CD4-positive, alpha-beta T cell treated with Interleukin-12 subunit alpha and Interleukin-12 subunit beta, for 1 hour (primary cell): ENCODE measurements at places on chromosomes 7 and 10.
A peak's percentile ranks its signal among the peaks of the same experiment; 100 is the strongest.

- no peak for DNase-seq
These were observed 148.4 kb upstream of the LRGUK start for GRCh38 chr7:133978502-133979295.

DNA sequence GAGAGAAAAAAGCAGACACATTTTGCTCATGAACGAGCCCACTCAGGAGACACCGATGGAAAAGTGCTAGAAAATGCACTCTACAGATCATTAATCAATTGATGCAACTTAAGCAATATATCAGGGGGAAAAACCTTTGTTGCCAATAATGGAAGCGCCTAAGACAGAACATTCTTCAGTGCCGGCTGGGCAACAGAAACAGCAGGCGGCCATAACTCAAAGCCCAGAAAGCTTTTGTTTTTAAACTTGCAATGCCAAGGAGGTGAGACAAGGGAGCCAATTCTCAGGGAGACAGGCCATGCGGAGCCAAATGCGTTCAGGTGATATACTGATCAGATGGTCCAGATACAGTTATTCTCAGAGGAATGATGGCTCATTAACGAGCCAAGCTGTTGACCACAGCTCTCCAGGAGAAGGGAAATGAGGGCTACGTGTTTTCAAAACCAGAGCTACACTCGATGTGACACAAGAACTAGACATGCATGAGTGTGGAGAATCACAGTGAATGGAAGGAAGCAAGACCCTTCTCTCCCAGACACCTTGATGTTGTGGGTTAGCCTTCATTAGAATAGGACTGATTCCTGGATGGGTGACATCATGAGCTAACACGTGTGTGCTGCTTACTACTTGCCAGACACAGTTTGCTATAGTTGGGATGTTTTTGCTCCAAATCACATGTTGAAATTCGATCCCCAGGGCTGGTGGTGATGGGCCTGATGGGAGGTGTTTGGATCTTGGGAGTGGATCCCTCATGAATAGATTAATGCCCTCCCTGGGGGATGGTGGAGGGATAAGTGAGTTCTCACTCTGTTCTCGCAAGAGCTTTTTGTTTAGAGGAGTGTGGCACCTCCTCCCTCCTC is 79.1 kb upstream of the KCNMA1 start:
- no peak for DNase-seq

DNA sequence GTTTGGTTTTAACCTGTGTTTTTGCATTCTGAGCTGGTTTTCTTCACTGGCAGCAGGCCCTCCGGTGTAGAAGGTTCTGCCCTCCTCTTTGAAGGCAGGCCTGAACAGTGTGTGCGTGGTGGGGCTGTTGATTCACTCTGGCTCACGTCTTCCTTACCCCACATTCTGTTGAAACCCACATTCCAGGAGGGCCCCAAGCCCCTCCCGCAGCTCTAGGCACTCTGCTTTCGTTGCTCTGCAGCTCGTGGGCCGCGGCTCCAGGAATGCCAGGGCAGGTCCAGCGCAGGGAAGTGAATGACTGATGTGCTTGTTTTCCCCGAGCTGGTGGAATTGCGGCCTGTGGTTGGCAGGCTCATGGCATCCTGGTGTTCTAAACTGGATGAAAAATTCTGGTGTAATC is 49.0 kb downstream of the HTRA1 start:
- DNase-seq = no peak

DNA sequence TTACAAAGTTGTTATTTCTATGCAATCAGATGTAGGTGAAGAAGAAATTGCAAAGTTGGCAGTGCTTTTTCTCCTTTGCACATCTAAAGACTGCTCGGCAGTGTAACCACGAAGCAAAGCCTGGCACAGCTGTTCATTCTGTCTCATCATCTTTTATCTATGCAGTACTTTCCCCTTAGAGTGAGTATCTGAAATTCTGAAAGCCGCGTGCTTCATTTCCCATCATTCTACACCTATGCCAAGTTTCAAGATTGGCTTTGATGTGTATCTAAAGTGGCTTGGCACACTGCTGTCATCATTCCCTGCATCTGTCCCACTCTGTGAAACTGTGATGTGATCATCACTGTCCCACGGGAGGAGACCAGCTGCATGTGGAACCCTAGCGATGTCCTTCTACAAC is 15.2 kb downstream of the SOSTDC1 start:
- DNase-seq = no peak

DNA sequence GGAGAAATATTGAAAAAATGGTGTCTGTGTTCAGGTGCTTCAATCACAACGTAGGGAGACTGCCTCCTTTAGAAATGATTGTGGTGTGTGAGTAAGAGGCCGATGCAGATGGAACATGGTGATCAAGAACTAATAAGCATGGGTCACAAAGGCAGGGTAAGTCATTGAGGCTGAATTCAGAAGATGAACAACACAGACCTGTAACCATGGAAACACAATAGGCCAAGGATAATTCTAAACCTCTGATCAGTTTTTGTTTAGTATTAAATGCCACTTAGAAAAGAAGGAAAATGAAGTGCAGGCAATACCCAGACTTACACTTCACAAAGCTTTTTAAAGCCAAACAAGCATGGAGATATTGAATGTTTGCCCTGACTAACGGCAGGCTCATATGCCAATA is 32.8 kb upstream of the TAS2R16 start:
- no peak for DNase-seq

DNA sequence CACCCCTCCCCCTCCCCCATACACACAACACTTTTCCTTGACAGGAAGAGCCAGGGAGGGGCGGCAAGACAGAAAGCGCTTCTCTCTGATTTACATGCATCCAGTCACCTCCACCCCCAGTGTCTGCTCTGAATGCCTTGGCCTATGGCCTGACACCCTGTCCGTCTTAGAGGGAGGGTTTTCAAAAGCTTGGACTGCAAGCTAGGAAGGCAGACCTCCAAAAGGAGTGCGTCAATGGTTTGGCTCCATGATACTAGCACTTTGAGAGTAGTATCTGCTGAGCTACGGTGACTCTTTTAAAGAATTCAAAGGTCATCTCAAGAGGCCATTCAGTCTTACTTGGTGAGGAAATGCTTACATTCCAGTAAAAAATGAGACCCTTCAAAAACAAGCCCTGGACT is 20.3 kb upstream of the PAX2 start:
- no peak for DNase-seq

GRCh38 chr7:123987445-123987844 is 45.4 kb downstream of the TMEM229A start:
- no peak for DNase-seq

DNA sequence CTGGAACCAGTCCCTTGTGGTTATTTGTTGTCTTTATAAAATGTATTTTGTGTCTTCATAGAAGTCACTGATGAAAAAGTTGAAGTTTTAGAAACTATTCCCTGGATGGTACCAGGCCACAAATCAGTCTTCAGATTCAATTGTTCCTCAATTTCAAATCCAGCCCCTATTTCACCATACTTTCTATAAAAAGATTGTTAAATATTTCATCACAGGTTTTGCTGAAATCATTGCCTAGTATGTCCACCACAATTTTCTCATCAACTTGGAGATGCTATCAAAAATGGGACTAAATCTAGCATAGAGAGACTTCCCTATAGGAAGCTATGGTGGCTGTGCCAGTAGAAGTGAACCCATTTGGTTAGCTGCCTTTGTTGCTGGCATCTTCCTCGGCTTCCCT is 118.5 kb downstream of the RAB18 start:
- DNase-seq = no peak

- DNase-seq = peak; percentile 35
These were observed 6.5 kb upstream of the DENND2A start for GRCh38 chr7:140646931-140647647.

- DNase-seq = no peak
These were observed 8.8 kb downstream of the DEPP1 start for GRCh38 chr10:44969854-44970253.

DNA sequence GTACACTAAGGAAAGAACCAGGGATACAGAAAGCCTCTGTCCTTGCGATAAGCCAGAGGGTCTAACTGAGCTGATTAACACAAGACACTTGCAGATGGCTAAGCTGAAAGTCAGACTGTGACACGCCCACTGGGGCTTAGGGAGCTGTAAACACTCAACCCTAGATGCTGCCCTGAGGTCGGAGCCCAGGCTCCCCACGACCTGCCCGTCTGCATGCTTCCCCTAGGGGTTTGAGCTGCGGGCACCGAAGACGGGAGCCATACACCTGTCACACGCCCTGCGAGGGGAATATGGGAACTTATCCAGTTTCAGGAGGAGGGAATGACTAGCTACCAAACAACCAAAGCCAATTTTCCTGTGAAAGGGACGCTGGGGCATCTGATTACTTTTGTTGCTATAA is 96.0 kb downstream of the HTR5A start:
- no peak for DNase-seq

- DNase-seq = no peak
These were observed 537.1 kb upstream of the POM121L12 start for GRCh38 chr7:52498366-52498765.

GRCh38 chr10:33257439-33258080 is 76.9 kb downstream of the NRP1 start:
- DNase-seq = no peak

DNA sequence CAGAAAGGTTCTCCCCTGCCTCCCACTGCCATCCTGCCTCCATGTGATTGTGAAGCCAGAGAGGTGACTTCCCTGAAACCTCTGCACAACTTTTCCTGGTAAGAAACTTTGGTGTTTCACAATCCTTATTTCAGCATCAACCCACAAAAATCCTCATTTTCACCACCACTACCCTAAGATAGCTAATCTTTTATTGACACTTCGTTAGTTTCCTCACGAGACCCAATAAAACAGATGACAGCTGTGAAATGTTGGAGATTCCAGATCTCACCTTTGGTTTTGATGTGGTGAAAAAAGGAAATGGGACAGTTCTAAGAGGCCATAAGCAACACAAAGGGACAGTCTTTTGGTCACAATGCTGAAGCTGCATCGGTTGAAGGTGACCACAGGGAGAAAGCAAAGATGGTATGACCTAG is 59.9 kb upstream of the TM9SF3 start:
- DNase-seq = no peak

DNA sequence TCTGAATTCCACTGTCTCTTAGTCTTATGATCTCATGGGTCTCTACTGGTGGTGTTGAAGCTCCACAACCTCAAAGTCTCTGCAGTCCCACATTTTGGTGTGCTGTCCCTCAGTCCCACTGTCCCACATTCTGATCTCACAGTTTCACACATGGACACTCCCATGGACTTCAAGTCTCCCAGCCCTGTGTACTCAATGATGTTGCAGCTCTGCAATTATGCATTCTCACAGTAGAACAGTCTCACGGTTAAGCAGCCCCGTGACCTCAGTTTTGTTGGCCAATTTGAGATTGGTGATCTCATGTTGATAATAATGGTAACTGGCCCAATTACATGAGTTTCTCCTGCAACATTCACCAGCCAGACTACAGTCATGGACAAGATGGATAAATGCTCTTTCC is 109.4 kb downstream of the ODAD2 start:
- DNase-seq = no peak

- DNase-seq = no peak
These were observed 117.3 kb downstream of the THSD7A start for GRCh38 chr7:11714676-11715075.

- DNase-seq = no peak
These were observed 27.2 kb downstream of the LEP start for GRCh38 chr7:128268233-128268632.

GRCh38 chr7:80335511-80336231 is 176.2 kb downstream of the GNAT3 start:
- no peak for DNase-seq

DNA sequence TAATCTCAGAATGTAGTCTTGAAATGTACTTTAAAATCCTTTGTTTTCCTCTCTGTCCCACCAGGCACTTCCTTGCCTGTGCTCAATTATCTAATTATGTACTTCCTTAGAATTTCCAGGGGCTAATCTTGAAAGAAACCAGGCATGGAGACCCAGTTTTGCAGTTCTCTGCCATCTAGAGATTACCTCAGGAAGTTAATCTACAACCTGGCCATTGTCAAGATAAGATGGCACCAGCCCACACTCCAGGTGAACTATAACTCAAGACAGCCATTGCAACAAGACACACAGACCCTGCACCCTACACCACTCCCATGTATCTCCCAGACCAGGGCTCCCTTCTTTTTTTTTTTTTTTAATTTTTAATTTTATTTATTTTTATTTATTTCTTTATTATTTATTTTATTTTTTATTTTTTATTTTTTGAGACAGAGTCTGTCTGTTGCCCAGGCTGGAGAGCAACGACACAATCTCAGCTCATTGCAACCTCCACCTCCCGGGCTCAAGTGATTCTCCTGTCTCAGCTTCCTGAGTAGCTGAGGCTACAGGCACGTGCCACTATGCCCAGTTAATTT is 85.9 kb upstream of the TRIM24 start:
- no peak for DNase-seq

DNA sequence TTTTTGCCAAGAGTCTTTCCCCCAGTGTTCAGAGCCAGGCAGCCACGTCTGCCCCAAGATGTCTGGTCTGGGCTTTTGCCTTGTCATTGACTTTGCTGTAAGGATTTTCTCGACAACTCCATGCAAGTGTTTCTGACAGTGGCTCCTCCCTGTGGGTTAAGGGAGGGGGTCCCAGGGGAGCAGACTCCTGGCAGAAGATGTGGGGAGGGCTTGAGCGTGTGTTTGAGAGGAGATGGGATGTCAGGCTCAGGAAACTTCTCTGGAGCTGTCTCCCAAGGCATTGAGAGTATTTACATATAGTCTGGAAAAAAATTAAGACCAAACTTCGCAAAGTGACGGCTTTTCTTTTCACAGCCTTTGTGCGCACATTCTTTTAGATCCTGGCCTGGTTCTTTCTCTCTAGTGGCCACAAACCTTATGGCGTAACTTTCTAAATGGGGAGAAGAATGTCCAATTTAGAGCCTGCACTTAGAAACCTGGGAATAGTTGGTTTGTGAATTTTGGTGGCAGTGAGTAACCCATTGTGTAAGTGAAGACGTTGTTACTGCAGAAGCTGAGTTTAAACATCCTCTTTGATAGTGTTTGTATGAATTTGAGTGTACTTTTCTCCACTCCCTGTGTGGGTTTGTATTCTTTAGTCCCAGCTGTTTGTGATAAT is 201.5 kb downstream of the LRMDA start:
- DNase-seq = no peak

GRCh38 chr10:61592581-61592980 is 70.1 kb upstream of the CABCOCO1 start:
- DNase-seq = no peak

GRCh38 chr7:26153823-26154783 is 2.1 kb downstream of the NFE2L3 start:
- peak; percentile 51 for DNase-seq

- DNase-seq = no peak
These were observed 14.7 kb upstream of the SERPINE1 start for GRCh38 chr7:101112233-101112632.

DNA sequence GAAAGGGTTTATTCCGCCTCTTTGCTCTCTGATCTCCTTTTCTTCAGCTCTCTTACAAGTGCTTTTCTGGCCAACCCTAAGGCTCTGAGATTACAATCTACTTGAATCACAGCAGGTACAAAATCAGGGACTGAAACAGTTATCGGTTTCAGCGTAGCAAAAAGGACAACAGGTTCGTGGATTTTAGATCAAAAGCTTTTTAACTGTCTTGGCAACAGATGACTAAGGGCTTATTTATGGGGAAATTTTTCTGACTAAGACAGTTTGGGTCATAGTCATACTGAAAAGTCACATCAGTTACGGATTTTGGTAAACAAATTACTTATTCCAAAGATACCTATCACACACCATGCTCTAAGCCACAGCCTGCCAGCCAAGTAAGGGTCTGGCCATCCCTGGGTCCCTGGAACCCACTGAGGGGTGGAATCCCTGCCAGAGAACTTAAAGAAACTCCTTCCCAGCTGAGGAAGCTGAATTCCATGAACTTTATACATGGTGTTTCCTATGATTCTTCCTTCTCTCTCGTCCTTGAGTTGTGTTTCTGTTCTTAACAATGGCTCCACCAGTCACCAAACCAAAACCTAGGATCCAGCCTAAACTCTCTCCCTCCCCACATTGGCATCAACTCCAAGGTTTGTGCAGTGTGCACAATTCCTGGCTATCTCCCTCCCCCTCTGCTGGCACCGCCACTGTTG is 169.3 kb downstream of the FAM107B start:
- peak; percentile 74 for DNase-seq
